Transverse colon (tissue), 4 donors: ENCODE measurements at places on chromosomes 12 and 14. TPM values are rescaled to one million over a fixed set of nuclear protein-coding genes. Genes with fewer than 3 reads are reported as not detected.

- no peak for DNase-seq
Observed at GRCh38 chr12:128455851-128456250, 188.9 kb downstream of the TMEM132C start.

GRCh38 chr14:53306267-53306721 is 153.2 kb upstream of the DDHD1 start:
- DNase-seq = peak; percentile 22

RBP5 gene
- 0.55 TPM for total RNA-seq

SLC38A4 gene
- 19.7 TPM for total RNA-seq

PRH2 gene
- total RNA-seq = not detected

DNA sequence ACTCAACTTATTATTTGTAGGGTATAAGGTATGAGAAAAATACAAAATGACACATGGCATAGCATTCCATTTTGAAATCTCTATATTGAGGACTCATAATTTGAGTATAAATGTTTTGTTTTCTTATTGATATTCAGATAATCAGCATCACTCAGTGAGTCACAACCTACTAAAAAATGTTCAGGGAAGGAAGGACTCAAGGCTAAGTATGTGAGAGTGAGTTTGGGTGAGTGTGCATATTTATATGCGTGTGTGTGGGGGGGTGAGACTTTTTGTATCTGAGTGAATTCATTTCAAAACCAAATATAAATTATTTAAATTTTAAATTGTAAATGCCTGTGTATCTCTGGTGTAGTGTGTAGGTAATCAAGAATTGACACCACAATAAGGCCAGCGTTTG is 87.8 kb upstream of the PRKD1 start:
- no peak for DNase-seq

- DNase-seq = peak; percentile 94
Observed at GRCh38 chr12:68406134-68406576, 74.0 kb upstream of the MDM1 start.

DNA sequence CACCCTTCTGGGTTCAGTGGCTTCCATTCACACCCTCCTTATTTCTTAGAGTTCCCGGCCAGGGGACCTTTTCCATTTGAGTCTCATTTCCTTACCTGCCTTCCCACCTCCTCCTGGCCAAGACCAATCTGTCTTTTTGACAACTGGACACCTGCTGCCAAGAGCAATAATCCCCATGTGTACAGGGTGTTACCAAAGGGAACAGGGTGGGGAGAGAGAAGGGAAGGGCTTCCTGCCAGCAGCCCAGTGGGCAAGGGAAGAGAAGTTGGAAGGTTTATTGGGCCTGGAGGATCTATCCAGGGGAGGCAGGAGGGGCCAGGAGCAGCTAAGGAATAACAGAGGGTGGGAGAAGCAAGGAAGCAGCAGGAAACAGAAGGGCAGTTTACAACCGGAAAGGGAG is 346.2 kb downstream of the C12orf75 start:
- DNase-seq = peak; percentile 81

DNA sequence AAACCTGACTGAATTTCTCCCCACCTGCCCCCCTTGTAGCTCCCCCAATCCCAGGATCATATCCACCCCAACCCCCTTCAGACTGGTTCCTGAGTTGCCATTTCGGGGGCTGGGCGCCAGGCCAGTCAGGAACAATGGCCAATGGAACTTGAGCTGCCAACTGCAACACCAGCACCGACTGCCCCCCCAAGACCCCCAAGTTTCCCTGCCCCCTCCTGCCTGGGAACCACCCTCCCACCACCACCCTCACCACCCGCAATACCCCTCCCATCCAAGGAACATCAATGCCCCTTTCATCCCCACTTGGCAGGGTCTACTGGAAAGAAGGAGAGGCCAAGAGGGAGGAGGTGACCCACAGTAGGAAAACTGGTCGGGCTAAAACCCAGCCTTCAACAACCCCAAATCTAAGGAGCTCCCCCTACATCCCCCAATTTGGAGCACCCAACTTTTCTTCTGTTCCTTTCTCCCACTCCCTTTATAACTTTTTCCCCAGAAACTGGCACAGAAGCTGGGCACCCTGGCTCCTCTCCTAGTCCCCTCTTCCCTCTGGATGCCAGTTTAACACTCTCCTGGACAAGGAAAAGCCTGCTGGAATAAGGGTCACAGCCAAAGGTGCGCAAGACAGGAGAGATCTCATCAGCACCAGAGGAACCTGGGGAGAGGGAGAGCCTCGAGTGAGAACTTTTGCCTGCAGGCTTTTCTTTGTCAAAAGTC is 1.6 kb upstream of the NDRG2 start:
- DNase-seq = no peak

GRCh38 chr12:53759261-53759660 is 7.5 kb upstream of the CISTR start:
- no peak for DNase-seq

- no peak for DNase-seq
Observed at GRCh38 chr12:32854716-32855115, 41.9 kb downstream of the PKP2 start.

NDRG2 gene
- total RNA-seq = 151 TPM

GRCh38 chr12:24879644-24880043 is 69.3 kb downstream of the BCAT1 start:
- no peak for DNase-seq

DNA sequence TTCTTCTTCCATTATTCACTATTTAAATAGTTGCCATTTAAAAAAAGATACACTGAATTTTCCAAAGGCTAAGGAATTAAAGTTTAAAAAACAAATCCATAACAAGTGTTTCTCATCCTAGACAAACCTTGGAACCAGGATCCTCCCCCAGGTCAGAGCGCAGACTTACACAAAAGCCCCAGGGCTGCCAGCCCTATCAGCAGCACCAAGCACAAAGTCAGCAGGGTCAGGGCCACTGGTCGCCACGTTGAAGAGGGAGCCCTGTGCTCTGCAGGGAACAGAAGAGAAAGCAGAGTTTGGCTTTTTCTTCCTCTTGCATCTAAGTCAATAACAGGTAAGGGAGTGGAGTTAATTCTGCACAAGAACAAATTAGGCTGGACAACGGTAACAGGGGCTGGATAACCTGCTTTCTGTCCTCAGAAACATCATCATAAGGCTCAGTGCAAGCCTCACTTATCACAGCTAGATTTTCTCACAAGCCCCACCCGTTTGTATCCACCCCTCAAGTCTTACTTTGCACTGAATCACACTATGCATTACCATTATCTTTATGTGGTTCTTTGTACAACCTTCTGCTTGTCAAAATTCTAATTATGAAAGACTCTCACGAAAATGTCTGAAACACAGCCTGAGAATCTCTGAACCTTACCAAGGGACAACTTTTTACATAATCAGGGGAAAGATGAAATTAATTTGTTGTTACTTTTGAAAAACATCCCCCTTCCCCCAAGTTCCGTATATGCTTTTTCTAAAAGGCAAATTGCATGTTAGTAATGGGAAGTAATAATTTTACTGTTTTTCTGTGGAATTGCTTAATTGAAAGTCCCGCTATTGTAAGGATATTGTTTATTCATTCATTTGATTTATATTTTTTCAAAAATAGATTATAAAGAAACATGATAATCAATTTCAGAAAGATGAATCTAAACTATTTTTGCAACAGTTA is 9.6 kb downstream of the CLEC1A start:
- no peak for DNase-seq

FNTB gene
- 6.5 TPM for total RNA-seq

GRCh38 chr12:106042037-106042436 is 96.7 kb downstream of the NUAK1 start:
- no peak for DNase-seq

GRCh38 chr12:31312431-31312830 is 13.5 kb downstream of the SINHCAF start:
- DNase-seq = no peak

GRCh38 chr14:37712976-37713431 is 117.6 kb downstream of the TTC6 start:
- no peak for DNase-seq

PZP gene
- not detected for total RNA-seq
